ENCODE measurements at places on chromosomes 2 and 18. TPM values are rescaled to one million over a fixed set of nuclear protein-coding genes. Genes with fewer than 3 reads are reported as not detected.

The IL1RN gene
- total RNA-seq, result 1.3 TPM

The C18orf54 gene
- total RNA-seq, result 2.2 TPM

The C1QL2 gene
- not detected for total RNA-seq

The PROKR1 gene
- not detected for total RNA-seq

The MAT2A gene
- 364 TPM for total RNA-seq

The TANC1 gene
- total RNA-seq, result 51.1 TPM

The FLACC1 gene
- 3.9 TPM for total RNA-seq

The CXCR4 gene
- total RNA-seq, result 17.5 TPM

The POTEJ gene
- not detected for total RNA-seq

The MC5R gene
- total RNA-seq, result not detected

The SLC11A1 gene
- total RNA-seq, result 1.7 TPM

The NCKAP1 gene
- total RNA-seq, result 139 TPM

The CABLES1 gene
- total RNA-seq, result 28.1 TPM

The CMPK2 gene
- total RNA-seq, result 6.9 TPM

The LINC00305 gene
- not detected for total RNA-seq

The RAB27B gene
- 0.33 TPM for total RNA-seq

The ANKAR gene
- 40.2 TPM for total RNA-seq

The CCL20 gene
- not detected for total RNA-seq

The ABCG5 gene
- total RNA-seq, result not detected

The INHA gene
- total RNA-seq, result 1.1 TPM

The FSIP2 gene
- total RNA-seq, result 1.5 TPM

The GCG gene
- total RNA-seq, result not detected

The AMER3 gene
- total RNA-seq, result not detected

The PCARE gene
- not detected for total RNA-seq

The SCN3A gene
- 3.0 TPM for total RNA-seq

The NT5C1B gene
- not detected for total RNA-seq

The NMUR1 gene
- 0.11 TPM for total RNA-seq

The ATIC gene
- 27.0 TPM for total RNA-seq

The TEKT4 gene
- not detected for total RNA-seq

The EIF5B gene
- 24.8 TPM for total RNA-seq

The MYO5B gene
- total RNA-seq, result 78.4 TPM

The OTX1 gene
- total RNA-seq, result not detected

The CAPN13 gene
- total RNA-seq, result not detected

The SPAG16 gene
- total RNA-seq, result 44.9 TPM

The NEU2 gene
- total RNA-seq, result not detected
